Head of caudate nucleus (tissue), 42 donors: ENCODE measurements at places on chromosomes 5 and 9.

GRCh38 chr5:164597293-164597900 lies 1092.0 kb downstream of the MAT2B start:
- no peak for DNase-seq

DNA sequence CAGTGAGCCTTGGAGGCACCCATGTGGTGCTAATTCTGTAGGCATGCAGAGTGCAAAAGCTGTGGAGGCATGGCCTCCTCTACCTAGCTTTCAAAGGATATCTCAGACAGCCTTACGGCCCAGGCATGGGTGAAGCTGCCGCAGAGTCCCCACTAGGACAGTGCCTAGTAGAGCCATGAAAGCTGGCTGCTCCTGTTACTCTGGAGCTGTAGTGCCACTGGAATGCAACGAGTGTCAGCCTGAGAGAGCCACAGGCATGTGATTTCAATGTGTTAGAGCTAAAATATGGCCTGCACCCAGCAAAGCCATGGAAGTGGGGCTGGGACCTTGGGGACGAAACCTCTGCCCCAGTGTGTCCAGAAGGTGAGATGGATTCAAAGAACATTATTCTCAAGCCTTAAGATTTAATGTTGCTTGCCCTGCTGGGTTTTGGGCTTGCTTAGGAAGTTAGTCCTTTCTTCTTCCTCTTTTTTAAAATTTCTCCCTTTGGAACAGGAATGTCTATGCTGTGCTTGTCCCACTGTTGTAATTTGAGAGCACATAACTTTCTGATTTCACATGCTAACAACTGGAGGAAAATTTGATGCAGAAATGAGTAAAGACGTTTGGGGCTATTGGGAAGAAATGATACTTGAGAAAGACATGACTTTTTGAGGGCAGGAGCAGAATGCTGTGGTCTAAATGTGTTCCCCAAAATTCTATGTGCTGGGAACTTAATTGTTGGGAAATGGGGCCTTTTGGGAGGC lies 298.4 kb downstream of the PSAT1 start:
- no peak for DNase-seq

GRCh38 chr9:18743971-18744370 lies 270.0 kb downstream of the ADAMTSL1 start:
- no peak for DNase-seq

DNA sequence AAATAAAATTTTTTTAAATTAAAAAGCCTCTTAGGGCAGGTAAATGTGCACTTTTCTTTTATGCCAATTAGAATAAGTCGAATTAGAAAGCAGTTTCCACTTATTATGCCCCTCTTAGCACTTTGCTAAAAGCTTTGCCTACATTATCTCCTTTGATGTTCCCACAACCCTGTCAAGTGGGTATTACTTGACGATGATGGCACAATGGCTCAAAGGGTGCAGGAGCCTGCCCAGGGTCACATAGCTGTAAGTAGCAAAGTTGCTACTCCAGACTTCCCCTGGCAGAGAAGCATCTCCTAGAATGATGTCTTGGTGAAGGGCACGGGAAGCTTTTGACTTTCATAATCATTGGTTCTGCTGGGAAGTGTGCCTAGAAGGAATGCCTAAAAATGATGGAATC lies 18.4 kb upstream of the IQGAP2 start:
- no peak for DNase-seq

DNA sequence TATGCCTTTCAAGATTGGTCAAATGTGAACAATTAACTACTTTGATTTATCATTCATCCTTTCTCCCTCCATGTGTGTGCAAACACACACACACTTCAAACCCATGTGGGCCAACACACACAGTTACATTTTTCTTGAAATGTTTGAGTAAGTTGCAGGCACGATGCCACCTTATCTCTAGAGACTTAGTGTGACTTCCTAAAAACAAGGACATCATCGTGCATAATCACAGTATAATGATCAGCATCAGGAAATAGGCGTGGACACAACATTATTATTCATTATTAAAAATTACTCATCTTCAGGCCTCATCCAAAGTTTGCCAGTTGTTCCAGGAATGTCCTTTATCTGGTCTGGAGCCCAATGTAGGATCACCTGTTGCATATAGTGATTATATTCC lies 209.5 kb downstream of the GNA14 start:
- no peak for DNase-seq

- no peak for DNase-seq
Measured at GRCh38 chr5:59517926-59518585, 375.5 kb downstream of the PDE4D start.

- DNase-seq = no peak
Measured at GRCh38 chr5:134651531-134651930, 2.9 kb downstream of the SEC24A start.

- DNase-seq = no peak
Measured at GRCh38 chr5:65832603-65833228, 93.7 kb upstream of the ERBIN start.

DNA sequence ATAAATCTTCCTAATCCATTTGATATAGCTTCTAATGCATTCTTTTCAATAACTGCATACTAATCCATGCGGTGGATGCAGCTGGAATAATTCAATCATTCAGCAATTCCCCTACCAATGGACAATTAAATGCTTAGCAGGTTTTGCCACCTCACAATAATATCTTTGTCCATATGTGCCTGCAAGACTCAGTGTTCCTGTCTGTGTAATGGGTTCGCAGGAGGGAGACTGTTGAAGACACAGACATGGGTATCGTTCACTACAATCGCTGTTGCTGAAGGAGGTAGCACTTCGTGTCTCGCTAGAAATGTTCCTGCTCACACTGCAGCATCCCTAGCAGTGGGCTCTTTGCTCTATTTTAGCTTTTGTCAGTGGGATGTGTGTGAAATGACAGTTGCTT lies 214.4 kb downstream of the MED10 start:
- DNase-seq = no peak

DNA sequence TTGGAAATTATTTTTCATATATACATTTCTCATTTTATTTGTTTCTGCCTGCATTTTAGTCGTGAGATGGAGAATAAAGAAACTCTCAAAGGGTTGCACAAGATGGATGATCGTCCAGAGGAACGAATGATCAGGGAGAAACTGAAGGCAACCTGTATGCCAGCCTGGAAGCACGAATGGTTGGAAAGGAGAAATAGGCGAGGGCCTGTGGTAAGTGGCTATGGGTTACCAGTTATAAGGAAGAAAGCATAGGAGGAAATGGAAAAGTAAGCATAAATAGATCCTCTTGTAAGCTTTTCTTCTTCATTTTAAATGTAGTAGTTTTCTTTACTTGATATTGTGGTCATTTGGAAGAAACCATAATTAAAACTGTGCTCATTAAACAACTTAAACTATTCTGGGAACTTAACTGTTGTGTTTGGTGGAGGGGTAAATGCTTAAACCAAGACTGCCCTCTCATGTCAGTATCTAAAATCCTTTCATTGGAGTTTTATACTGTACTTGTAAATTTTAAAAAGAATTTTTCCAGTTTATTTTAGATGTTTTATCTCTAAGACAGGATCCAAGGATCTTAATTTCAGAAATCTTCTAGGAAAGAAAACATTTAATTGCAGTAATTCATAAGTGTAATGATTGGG lies 41.3 kb downstream of the MAP3K1 start:
- DNase-seq = no peak

GRCh38 chr5:177553671-177554429 lies 513 bp downstream of the FAM193B start:
- peak; percentile 73 for DNase-seq

DNA sequence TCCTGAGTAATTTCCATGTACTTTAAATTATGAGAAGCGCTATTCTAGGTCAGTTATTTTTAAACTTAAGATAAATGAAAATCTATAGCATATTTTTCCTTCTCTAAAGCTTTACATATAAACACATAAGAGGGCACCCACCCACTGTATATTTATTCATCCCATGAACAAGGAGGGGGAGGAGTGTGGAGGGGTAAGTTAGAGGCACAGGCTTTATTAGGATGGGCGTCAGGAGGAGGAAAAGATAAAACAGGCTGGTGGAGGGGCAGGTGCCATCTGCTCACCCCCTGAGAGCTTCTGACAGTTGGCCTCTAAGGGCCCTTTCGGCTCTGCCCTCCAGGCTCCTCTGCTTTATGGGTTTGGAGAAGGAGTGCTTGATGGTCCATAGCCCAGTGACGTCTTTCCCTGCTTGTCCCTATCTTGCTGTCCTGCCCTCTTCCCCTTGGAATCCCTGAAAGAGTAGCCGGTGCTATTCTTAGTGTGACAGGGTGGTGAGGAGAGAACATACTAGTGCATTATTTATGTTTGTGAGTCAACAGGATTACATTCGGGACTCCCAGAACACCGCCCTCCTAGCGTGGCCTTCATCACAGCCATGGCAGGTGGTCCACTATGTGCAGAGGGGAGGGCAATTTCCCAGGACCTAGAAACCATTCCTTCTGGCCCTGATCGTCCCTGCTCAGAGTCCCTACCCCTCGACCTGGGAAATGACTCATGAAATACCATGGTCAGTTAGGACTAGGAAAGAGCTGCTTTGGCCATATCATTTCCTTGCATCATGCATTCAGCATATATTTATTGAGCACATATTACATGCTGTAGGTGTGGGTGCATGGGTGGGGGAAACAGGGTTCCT lies 7.9 kb upstream of the SYNPO start:
- no peak for DNase-seq

DNA sequence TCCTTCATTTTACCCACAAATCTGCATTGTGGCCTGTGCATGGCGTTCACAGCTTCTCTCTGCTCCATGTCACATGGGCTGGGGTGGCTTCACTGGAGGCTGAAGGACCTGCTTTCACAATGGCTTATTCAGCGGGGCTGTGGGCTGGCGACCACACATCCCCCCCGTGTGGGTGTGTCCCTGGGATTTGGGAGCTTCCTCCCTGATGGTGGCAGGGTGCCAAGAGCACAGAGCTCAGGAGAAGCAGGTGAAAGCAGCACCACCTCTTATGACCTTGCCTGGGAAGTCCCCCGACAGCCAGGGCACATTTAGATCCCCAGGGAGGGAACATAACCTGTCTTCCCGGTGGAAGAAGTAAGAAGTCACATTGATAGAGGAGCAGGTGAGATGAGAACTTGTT lies 5.0 kb upstream of the MED10 start:
- DNase-seq = no peak

GRCh38 chr9:21993893-21994555 lies at the start of gene CDKN2A:
CDKN2A (minus strand) TSS chr9:21994392.
- peak; percentile 62 for DNase-seq

DNA sequence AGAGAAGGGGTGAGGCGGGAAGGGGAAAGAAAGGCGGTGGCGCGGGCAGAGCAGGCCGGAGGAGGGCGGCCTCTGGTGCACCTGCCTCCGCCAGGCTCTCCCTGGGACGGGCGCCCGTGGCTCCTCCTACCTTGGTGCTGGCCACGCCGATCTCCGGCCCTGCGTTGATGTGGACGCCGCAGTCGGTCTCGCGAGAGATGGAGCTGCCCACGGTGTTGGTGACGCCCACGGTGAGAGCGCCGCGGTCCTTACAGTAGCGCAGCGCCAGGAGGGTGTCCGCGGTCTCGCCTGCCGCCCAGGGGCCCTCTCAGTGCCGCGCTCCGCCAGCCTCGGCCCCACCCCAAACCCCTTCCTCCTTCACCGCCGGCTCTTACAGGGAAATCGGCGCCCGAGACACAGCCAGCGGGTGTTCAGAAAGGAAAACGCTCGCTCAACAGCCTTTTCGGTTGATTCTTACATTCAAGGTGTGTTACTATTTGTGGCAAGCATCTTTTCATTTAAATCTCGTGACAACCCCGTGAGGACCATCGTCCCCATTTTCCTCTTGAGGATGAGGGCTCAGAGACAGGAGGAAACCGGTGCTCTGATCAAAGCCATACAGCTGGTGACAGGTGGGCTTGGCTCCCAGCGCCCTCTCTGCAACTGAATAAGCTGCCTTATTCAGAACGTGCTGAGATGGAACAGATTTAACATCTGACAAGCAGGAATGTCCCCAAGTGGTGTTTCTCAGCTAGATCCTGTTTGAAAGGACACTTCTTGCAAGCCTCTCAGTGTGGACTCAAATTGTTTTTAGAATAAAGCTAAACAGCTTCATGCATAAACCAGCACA lies 22.0 kb upstream of the MAPK9 start:
- peak; percentile 73 for DNase-seq

DNA sequence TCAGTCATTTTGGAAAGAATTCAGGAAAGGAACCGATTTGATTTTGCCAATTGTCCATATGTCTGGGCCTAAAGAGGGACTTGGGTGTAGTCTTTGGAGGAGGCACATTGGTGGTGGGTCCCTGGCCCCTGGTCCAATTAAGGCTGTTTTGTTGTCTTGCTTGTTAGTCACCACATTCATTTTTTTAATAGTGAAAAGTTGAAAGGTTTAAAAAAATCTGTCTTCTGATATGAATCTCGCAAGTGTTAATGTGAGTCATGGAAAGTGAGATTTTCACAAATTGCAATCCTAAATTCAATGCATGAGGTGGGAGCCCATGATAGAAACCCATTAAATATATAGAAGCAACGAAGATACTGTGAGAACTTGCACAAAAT lies 165.9 kb upstream of the OTULINL start:
- no peak for DNase-seq

DNA sequence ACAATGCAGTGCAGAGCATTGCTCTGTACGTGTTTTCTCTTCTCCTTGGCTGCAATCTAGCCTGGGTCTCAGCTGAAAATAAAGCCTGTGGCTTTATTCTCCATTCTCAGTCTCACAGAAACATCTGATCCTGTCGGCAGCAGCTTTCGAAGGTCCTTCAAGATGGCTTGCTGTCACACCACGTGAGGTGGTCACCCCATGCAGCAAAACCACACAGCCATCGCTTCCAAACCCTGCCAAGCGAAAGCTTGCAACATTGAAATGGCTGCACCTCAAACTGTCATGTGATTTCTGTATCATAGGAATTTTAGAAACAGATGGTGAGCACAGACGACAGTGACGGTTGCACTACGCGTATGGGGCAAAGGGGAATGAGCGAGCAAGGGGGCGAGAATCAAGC lies 98.5 kb upstream of the SMARCA2 start:
- DNase-seq = no peak

DNA sequence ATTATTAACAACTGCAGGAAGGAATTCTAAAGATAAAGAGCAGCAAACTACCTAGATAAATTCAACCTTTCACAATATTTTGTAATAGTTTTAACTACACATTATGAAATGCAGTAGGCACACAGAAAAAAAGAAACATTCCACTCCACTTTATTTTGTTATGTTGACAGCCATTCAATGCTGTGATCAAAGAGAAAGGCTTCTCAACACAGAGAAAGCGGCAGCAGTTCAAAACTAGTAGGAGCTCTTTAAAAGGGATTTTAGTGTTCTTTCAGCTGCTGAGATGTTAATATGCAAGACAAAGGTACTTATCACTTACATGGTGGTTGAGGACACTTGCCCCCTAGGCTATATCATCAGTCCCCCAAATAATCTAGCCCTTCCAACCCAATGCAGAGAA lies 11.6 kb downstream of the CEMIP2 start:
- DNase-seq = no peak
